ENCODE measurements at places on chromosomes 12 and 14.
A peak's percentile ranks its signal among the peaks of the same experiment; 100 is the strongest.

- no peak for DNase-seq
These were observed 13.7 kb downstream of the TRIM9 start for GRCh38 chr14:51081209-51081608.

DNA sequence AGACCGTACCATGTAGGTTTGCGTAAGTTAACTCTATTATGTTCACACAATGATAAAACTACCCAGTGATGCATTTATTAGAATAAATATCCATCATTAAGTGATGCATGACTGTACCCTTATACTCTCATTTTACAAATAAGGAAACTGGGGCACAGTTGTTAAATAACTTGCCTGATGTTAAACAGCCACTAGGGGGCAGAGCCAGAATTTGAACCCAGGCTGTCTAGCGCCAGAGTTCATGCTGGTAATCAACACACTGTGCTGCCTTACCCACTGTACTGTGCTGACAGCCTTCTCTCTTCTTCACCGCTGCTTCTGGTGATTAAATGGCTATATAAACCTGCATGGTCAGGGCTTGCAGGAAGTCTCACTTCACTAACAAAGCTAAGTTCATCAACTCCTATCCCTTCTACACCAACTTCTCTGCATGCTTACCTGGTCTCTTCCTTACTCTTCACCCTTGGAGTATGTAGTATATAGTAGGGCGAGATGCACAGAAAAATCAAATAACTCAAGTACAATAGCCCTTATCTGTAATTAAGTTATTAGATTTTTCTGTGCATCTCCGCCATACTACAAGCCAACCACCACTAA lies 43.6 kb upstream of the APPL2 start:
- DNase-seq: peak; percentile 66

DNA sequence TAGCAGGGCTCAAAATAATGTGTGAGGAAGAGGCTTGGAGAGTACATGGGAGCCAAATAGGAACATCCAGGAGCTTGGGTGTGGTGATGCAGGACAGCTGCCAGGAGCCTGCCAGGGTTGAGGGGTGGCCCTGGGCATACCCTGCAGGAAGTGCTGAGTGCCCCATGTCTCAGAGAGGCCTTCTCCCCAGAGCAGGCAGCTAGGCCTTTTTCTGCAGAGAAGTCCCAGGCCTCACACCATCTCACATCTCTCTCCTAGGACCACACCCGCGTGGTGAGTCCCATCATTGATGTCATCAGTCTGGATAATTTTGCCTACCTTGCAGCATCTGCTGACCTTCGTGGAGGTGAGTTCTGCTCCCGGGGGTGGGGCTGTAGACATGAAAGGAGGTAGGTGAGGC lies 66.9 kb downstream of the ERH start:
- no peak for DNase-seq

DNA sequence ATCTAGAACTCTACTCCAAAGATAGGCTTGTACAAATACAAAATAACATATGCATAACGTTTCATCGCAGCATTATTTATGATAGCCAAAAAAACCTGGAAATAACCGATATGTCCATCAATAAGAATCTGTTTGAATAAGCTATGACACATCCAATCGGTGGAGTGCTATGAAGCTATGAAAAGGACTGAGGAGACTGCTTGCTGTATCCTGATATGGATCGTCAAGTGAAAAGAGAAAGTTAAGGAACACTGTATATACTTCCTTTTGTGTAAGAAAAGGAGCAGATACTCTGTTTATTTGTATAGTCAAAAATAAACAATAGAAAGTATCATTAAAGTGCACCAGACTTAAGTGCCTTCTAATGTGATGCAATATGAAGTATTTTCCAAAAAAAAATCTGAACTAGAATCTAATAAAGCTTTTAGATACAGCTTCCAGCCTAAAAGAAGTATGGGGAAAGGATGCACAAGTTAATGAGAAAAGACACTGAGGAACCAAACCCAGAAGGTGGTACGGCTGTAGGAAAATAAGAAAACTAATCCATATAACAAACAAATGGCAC lies 645 bp upstream of the KLHDC1 start:
- no peak for DNase-seq

DNA sequence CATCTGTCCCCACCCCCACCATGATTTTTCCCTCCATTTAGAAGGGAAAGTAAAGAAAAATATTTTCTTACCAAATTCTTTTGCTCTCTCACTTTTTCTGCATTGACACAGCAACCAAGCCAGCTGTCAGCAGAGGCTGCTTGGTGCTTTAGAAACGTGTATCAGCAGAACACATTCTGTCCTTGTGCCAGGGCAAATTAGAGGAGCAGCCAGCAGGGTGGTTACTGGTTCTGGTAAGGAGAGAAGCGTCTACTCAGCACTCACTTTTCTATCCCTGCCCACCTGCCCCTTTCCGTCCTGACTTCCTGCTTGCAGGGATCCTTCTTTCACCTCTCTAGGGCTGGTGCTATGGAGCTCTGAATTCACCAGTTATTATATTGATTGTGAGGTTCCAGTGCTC lies 327.5 kb upstream of the PDE3A start:
- DNase-seq: no peak

DNA sequence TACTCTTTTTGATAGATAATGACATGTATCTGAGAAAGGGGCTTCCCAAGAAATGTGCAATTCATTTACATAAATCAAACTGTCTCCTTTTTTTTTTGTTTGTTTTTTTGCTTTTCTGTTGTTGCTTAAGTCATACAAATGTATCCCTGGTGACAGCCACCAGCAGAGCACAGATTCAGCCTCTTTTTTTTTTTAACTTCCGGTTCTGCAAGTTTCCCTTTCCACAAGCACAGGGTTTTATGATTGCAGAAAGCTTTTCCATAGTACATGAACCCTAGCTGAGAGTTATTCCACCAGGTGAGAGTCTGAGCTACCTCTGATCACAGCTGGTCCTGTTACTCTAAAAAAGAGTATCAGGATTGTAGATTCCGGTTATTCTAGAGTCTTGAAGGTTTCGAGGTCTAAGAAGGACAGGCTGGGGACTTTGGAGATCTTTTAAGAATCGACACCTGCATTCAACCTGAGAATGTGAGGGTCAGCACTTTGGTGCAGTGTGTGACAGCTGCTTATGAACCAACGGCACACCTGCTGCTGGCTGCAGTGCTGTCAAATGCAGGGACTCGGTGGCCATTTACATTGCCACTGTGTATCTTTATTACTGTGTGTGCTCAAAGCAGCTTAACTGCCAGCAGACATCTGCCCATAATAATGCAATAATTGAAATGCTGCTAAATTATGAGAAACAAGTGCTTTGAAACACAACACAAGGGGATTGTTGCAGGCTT lies 551.7 kb downstream of the NRXN3 start:
- no peak for DNase-seq

- no peak for DNase-seq
These were observed 119.5 kb upstream of the RTL1 start for GRCh38 chr14:101022916-101023435.

GRCh38 chr12:122979001-122979907 lies 1.2 kb upstream of the ARL6IP4 start:
- DNase-seq: no peak

- DNase-seq: peak; percentile 96
These were observed 4.7 kb upstream of the CRIP1 start for GRCh38 chr14:105481886-105482457.

DNA sequence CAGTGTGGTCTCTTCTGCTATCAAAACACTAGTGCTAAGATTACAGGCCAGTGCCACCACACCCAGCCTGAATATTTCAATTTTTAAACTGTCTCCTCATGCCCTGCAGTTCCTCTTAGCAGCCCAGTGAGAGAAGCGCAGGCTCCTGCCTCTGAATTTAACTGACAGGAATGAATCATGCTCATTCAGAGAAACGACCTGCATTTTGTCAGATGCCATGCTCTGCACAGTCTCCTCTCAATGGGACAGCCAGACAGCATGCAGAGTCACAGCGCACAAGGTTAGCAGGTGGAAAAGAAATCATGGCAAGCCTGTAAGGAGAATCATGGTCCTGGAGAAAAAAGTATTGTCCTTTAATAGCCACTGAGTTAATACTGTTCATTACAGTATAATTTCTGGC lies 691.0 kb upstream of the SEL1L start:
- no peak for DNase-seq

- no peak for DNase-seq
These were observed 3.0 kb upstream of the STXBP6 start for GRCh38 chr14:25052921-25053320.

DNA sequence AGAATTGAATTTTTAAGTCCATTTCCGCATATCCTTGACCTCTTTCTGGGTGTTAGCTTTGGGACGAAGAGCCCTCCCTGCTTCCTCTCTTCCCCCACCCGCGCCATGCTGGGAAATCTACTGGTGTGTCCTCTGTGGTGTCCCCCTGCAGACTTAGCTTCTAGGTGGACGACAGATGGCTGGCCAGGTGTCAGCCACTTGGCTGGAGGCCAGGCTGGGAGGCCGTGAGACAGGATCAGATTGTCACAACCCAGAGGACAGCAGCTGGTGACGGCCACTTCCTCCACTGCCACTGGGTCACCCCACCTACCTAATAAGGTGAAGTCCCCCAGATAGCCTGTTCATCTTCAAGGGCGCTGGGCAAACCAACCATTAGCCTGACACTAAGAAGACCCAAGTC lies 13.3 kb upstream of the DTX1 start:
- DNase-seq: no peak

DNA sequence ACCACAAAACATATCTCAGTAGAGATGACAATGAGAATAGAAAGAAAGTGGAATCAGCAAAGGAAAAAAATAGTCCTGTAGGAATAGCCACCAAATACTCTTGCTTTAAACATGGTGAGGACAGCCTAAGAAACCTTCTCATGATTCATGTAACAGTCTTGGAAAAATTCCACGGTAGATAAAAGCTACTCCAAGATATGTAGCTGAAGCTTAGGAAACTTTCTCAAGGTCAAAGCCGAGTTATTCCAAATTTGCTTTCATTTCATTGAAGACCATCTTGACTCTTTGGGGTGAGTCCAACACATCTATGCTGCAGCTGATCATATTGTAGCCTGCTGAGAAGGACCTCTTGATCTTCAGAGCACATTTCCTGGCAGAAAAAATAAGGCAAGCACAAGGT lies 157.6 kb downstream of the PAH start:
- no peak for DNase-seq

DNA sequence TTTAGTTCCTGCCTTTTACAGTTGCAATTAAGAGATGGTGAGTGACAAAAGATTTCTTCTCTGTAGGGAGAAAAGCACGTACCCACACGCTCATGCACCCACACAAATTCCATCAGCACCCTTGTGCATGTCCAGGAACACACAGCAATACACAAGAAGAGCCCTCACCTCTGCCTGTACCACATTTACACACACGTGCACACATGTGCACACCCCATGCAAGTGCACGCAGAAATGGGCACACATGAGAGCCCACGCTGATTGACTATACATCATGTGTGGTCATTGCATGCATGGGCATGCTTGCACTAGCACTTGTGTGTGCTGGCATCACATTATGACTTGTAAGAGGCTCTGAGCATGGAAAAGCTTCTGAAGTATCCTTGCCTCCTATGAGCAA lies 70.5 kb downstream of the SERPINA3 start:
- DNase-seq: no peak

GRCh38 chr14:47425302-47425701 lies 250.1 kb downstream of the MDGA2 start:
- no peak for DNase-seq

GRCh38 chr14:104372390-104373054 lies 207.0 kb upstream of the C14orf180 start:
- no peak for DNase-seq

DNA sequence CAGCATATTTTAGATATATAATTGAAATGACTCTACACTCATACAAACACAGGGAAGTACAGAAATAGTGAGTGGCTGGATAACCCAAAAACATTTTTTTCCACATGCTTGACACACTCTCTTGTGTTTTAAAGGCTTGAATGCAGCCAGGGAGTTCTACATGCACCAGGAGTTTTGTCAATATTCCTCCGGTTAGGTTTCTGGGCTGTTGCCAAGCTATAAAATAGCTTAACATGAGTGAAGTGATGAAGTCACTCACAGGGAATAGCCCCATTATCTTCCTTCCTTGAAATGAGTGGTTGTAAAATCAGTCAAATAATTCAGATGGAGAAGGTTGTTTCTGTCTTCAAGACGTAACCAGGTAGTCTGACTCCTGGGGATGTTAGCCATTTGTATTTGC lies 582.7 kb downstream of the SLC6A15 start:
- no peak for DNase-seq

GRCh38 chr14:78983126-78983525 lies 813.0 kb downstream of the NRXN3 start:
- no peak for DNase-seq

DNA sequence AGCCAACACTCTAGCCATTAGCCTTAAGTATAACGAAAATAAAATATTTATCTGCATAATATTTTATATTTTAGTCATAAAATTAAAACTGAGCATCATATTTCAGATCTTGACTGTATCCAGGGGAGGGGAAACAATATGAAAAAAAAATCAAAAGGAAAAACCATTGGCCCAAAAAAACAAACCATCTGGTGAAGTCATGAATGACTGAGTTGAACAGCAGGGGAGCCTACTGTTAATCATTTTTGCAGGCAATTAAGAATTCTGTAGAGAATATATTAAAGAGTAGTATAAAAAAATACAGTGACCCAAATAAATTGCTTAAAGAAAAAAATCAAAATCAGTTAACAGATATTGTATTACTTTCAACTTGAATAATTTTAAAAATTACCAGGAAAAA lies 224.8 kb downstream of the C12orf50 start:
- DNase-seq: no peak

- no peak for DNase-seq
These were observed 66.3 kb upstream of the PLEKHG3 start for GRCh38 chr14:64637735-64638473.

- no peak for DNase-seq
These were observed 52.5 kb upstream of the MYL2 start for GRCh38 chr12:110972866-110973265.

GRCh38 chr12:132351751-132352495 lies 22.5 kb upstream of the GALNT9 start:
- DNase-seq: no peak

GRCh38 chr12:105522166-105522825 lies 191.8 kb downstream of the C12orf75 start:
- no peak for DNase-seq

Data from activated CD4-positive, alpha-beta memory T cell treated with anti-CD3 and anti-CD28 coated beads, Interleukin-2, amount 10 ng/mL, durations not matched to agents 7 days and 5 days (primary cell).